Liver (tissue), 10 donors: ENCODE measurements at places on chromosomes 4 and X. TPM values are rescaled to one million over a fixed set of nuclear protein-coding genes. Genes with fewer than 3 reads are reported as not detected.

TLL1 gene
- total RNA-seq, result not detected

NKX6-1 gene
- total RNA-seq, result not detected

SPARCL1 gene
- 25.8 TPM for total RNA-seq

RPL36A gene
- 301 TPM for total RNA-seq

PRMT9 gene
- 8.5 TPM for total RNA-seq

ZNF674 gene
- 3.6 TPM for total RNA-seq

EMD gene
- total RNA-seq, result 11.6 TPM

RAB39B gene
- total RNA-seq, result 0.17 TPM

BTC gene
- total RNA-seq, result 0.84 TPM

MSX1 gene
- total RNA-seq, result not detected

GAGE2A gene
- total RNA-seq, result not detected

MXRA5 gene
- 1.3 TPM for total RNA-seq

ADH7 gene
- under 0.01 TPM for total RNA-seq
